ENCODE measurements at places on chromosomes 12 and 14. TPM values are rescaled to one million over a fixed set of nuclear protein-coding genes. Genes with fewer than 3 reads are reported as not detected.

Gene TMEM229B
- total RNA-seq = 2.2 TPM

Gene CARMIL3
- total RNA-seq = 0.07 TPM

Gene DLGAP5
- 41.5 TPM for total RNA-seq

Gene HAL
- total RNA-seq = 0.42 TPM

- DNase-seq = peak; percentile 88
Measured at GRCh38 chr12:18383203-18383602, 121.9 kb downstream of the PIK3C2G start.

DNA sequence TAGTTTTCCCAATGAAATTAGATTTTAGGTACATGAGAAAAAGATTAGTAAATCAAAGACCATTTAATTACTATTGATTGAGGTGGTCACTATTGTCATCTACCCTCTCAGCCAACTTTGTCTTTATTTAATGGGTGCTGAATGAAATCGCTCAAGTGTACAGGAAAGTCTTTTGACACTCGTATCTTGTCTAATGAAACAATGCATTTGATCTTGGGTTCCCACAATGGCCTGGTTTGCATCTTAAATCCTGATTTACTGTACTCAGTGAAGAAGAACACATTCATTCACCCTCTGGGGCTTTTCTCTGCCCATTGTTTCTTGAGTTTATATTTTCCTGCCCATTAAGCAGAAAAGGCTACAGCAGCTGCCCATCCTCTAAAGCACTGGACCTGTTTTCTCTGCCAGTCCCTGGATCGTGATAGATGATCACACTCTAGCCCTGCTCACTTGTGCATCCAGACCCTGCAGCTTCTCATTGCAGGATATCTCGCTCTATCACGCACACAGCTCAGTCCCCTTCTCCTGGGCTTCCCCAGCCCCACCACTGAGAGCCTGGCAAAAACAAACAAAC is 1369.3 kb downstream of the AACS start:
- DNase-seq = no peak

- no peak for DNase-seq
Measured at GRCh38 chr14:91145391-91146160, 31.7 kb downstream of the DGLUCY start.

GRCh38 chr14:75283162-75283832 is 4.7 kb downstream of the FOS start:
- DNase-seq = peak; percentile 32

GRCh38 chr14:72512925-72513324 is 381.0 kb downstream of the DPF3 start:
- no peak for DNase-seq

- DNase-seq = no peak
Measured at GRCh38 chr12:54394281-54394719, 9.8 kb upstream of the ZNF385A start.

- DNase-seq = no peak
Measured at GRCh38 chr12:80178846-80179245, 79.5 kb downstream of the OTOGL start.

GRCh38 chr12:104985206-104985605 is 910 bp upstream of the NOPCHAP1 start:
- DNase-seq = no peak

DNA sequence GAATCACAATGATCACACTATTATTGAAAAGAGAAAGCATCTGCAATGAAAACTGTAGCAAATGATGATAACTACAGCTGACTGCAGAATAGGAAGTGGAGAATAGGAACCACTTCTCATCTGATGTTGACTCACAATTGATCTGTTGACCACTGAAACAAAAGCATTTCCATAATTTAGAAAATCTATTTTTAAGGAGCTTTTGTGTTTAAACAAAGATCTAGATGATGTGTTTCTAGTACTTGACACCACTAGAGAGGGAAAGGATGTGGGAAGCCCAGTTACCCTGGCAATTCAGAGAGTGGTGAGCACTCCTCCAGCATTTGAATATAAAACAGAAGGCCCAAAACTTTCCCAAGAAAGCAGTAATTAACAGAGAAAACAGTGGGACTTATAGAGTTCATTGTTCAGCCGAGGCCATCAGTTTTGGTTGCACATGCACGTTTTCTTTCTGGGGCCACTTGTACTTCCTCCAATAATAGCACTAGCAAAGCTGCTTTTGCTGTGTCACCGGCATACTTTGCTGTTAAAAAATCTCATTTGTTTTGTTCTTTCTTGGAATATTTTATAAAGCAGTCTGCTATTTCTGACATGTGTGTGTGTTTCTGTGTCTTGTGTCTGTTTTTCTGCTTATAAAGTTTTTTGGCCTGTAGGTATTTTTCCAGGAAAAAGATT is 76.1 kb upstream of the HECTD1 start:
- no peak for DNase-seq

DNA sequence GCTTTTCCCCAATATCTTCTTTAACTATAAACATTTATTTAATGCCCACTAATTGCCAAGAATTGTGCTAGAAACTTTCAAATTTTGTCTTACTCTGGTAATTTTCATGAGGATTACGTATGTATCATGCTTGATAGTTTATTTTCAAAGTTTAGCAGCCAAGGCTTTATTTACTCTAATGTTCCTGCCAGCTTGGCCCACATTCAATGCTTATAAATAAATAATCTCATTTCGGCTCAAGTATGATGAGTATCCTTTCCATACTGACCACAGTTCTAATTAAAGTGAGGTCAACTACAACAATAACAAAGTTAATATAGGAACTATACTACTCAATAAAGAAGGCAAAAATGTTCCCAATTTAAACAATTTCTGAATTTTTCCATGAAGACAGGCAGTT is 259.2 kb downstream of the MED13L start:
- no peak for DNase-seq

GRCh38 chr14:100187247-100187833 is 27.9 kb upstream of the DEGS2 start:
- no peak for DNase-seq

DNA sequence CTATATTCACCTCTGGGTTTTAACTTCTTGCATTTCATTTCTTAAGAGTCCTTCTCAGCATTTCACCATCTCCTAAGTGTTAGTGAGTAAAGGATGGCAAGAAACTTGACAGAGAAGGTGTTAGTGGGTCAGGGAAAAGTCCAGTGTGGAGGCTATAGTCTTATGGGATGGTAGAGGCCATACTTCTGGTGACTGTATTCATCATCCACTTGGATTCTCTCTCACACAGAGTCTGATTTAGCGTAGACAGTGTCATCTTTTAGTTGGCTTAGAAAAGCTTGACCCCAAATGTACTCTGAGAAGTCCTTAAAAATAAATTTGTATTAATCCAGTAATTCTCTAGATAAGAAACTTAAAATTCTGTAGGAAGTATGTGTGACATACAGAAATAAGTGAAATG is 232.4 kb upstream of the FBXO33 start:
- no peak for DNase-seq

DNA sequence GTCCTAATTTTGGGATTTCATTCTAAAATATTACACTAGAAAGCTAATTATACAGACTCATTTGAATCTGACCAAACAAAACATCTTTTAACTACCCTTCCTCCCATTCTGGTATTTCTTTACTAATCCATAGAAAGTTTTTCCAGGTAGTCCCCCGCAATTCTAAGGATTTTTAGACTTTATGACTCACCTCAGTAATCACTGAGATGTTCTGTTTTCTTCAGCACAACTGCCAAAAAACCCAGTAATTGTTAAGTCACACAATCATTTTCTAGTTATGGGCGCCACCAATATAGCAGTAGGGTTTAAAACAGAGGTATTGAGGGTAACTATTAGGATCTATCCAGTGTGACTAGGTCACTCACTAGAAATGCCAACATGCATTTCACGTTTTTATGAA is 1.6 kb upstream of the ARID4A start:
- no peak for DNase-seq

GRCh38 chr14:65252482-65253255 is 150.4 kb upstream of the MAX start:
- no peak for DNase-seq

DNA sequence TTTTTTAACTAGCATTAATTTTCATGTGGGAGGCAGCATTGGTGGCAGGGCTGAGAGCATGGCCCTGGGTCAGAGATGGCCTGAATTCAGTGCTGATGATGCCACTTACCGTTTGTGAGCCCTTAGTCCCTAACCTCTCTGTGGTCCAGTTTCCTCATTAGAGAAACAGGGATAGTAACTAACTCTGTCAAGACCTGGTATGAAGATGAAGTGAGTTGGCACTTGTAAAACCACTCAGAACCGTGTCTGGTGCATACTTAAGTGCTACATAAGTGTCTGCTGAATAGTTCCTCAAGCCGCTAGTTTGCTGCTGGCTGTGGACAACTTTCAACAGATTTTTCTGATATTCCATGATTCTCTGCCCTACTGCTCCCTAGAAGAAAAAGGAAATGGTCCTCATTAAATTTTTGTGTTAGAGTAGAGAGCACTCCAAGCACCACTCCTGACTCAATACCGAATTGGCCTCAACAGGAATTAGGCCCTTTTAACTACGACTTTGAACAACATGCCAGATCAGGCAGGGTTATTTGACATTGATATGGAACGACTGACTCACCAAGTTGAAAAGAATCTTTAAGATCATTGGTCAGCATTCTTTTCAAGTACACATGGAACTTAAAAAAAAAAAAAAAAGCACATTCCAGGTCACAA is 250.2 kb downstream of the ANO2 start:
- DNase-seq = peak; percentile 17

- no peak for DNase-seq
Measured at GRCh38 chr14:41605550-41606281, 960 bp upstream of the LRFN5 start.

DNA sequence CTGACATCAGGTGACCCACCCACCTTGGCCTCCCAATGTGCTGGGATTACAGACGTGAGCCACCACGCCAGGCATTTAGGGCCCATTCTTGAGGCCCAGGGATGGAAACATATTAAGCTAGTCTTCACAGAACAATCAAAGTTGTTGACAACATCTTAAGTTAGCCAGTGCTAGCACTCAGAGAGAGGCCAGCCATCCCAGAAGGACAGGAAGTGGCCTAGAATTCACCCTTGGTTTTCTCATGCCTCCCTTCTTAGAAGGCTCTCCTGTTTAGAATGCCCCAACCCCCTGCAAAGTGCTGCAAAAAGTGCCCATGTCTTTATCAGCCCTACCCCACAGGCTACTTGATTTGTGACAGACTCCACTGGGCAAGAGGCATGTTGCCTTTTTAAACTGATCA is 12.1 kb upstream of the OR6J1 start:
- no peak for DNase-seq
